ENCODE measurements at places on chromosomes 13 and 19.

- no peak for DNase-seq
Measured at GRCh38 chr19:58385313-58385890, 1.7 kb upstream of the RPS5 start.

- DNase-seq = no peak
Measured at GRCh38 chr13:111516712-111517640, 196.5 kb downstream of the TEX29 start.

DNA sequence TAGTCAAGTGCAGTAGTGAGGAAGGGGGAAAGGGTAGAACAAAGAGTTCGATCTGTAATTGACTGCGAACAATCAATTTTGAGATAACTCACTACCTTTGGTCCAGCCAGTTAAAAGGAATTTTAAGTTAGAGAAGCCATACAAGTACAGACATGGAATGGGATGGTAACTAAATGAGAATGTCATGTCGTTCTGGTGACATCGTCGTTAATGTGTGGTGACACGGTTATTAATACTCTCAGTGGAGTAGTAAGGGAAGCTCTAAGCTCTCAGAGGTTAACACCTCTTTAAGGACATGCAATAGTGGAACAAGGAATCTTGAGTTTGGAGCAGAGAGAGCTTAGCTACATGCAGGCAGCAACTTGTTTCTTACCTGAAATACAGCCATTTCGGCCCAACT lies 154.9 kb upstream of the KLF12 start:
- DNase-seq = no peak

DNA sequence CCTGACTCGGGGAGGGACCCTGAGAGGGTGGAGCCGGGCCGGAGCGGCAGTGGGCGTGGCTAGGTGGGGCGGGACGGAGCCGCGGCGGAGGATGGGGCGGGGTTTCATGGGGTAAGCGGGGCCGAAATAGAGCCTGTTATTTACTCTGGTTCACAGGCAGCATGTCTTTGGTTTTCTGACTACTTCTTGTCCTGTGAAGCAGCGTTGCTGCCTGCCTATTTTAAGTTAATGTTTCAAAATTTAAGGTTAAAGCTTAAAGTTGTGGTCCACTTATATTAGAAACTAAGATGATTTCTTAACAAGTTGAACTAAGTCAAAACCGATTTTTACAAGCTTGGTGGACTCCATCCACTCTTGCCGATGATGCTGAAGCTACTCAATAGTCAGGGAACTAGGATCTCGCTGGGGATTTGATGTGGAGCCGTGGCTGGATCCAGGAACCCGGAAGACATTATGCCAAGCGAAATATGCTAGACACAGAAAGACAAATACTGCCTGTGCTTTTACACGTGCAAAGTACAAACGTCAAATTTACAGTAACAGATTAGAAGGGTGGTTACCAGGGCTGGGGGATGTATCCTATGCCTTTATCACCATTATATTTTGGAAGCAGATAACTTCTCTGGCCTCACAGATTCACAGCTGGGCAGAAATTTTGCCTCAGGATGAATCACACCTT lies 433 bp upstream of the ZNF616 start:
- DNase-seq = no peak

DNA sequence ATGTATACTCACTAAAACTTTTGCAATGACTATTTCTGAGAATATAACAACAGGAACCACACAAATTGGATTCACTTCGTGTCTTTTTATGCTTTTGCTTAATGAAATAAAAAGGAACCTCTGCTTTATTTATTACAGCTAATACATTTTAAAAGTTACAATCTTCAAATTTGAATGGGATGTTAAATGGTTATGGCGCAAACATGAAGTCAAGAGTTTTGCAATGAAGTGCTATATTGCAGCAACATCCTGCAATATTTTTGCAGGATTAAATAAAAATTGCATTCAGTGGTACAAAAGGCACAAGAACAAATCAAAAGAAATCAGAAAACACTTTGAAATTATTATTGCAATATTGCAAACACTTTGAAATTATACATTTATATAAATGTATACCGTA lies 1519.0 kb upstream of the MIR17HG start:
- DNase-seq = no peak

- no peak for DNase-seq
Measured at GRCh38 chr13:69487576-69487975, 620.0 kb upstream of the ATXN8OS start.

GRCh38 chr19:43623889-43624670 lies 4.7 kb upstream of the ZNF428 start:
- no peak for DNase-seq
